ENCODE measurements at places on chromosomes 6 and 20. TPM values are rescaled to one million over a fixed set of nuclear protein-coding genes. Genes with fewer than 3 reads are reported as not detected.

SLC16A10 gene
- 8.1 TPM for total RNA-seq

GSTA3 gene
- 1.0 TPM for total RNA-seq

DNA sequence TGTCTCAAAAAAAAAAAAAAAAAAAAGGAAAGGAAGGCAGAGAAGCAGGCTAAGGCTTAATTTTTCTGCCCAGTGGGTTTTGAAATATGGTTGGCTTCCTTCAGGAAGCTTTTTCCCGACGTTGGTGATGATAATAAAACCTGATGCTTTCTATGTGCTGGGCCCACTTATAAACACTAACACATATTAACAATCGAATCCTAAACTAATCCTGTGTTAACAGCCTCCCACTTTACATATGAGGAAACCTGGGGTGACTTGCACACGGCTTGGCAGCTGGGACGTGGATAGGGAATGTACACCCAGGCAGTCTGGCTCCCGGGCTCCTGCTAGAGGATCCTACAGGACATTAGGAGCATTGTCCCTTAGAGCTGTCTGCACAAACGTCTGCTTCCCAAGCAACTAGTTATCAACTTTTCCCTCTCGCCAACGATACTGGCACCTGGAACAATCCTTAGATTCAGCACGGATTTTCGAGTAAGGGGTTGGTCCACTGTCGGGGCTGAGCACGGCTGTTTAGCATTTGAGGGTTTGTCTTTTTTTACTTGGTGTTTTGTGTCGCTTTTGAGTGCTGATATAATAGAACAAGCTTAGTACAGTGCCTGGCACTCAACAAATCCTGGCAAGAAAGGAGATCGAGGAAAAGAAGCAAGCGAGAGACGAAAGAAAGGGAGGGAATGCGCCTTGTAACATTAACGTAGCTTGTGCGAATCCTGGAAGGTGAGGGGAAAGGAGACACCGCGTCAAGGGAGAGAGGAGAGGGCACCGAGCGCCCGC lies 622 bp upstream of the KIZ start:
- no peaks in the 10 kb centered on the region for H3K27me3 ChIP-seq
- no peaks in the 10 kb centered on the region for H3K4me1 ChIP-seq
- H3K36me3 ChIP-seq = no peaks in the 10 kb centered on the region
- peak overlapping the region; percentile 97 for H3K4me3 ChIP-seq
- peak; percentile 31 for DNase-seq

- no peak overlapping the region for H3K4me3 ChIP-seq
- H3K27ac ChIP-seq = no peak overlapping the region
- no peaks in the 10 kb centered on the region for H3K27me3 ChIP-seq
These were observed 4.1 kb upstream of the VEGFA start for GRCh38 chr6:43765776-43766499.

GATA5 gene
- total RNA-seq = not detected

CNKSR3 gene
- 13.4 TPM for total RNA-seq

GRCh38 chr6:121222656-121223055 lies 111.6 kb downstream of the TBC1D32 start:
- no peaks in the 10 kb centered on the region for H3K27me3 ChIP-seq
- DNase-seq = no peak
- no peak overlapping the region for H3K4me3 ChIP-seq
- no peaks in the 10 kb centered on the region for H3K4me1 ChIP-seq

- H3K4me3 ChIP-seq = no peak overlapping the region
- no peak for DNase-seq
- no peaks in the 10 kb centered on the region for H3K4me1 ChIP-seq
- no peaks in the 10 kb centered on the region for H3K36me3 ChIP-seq
These were observed 3.3 kb upstream of the TMC2 start for GRCh38 chr20:2533118-2533517.

DNA sequence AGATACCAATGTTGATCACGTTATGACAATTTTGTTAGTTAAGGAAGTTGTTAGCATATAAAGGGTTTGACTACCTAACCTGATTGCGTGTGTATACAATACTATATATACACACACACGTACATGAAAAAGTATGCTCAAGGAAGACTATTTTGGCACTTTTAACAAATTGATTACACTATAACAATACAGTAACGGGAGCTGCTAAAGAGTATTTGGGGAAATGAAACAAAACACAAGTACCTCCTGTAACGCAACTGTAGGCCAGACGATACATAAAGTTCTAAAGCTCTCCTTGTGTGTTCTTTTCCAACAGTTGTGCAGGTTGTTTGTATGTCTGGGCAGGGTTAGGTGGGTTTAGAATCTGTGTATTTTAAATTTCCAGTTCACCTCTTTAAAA lies 98.7 kb downstream of the PLEKHG1 start:
- no peak for DNase-seq
- H3K27me3 ChIP-seq = no peaks in the 10 kb centered on the region
- peaks cover 5% of the 10 kb centered on the region for H3K4me1 ChIP-seq

- H3K36me3 ChIP-seq = no peaks in the 10 kb centered on the region
- no peak overlapping the region for H3K27ac ChIP-seq
- H3K4me1 ChIP-seq = peaks cover 6% of the 10 kb centered on the region
These were observed 10.0 kb upstream of the BNIP5 start for GRCh38 chr6:36346486-36347273.

DNA sequence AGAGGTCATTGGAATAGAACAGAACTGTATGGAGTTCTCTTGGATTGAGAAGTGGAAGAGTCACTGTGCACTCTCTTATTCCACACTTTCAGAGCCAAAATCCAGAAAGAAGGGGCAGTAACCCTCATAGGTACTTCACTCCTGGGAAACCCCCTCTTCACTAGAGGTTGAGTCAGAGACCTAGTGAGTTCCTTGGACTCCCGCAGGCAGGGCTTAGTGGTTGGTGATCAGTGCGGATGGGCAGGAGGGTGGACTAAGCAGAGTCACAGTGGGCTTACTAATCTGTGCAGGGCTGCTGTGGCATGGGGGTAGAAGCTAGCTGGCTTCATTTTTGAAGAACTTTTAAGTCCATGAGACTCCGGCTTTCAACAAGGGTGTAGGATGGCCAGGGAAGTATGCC lies 95.0 kb upstream of the MLN start:
- DNase-seq = no peak
- H3K4me1 ChIP-seq = no peaks in the 10 kb centered on the region
- no peak overlapping the region for H3K4me3 ChIP-seq
- H3K27ac ChIP-seq = no peak overlapping the region

DNA sequence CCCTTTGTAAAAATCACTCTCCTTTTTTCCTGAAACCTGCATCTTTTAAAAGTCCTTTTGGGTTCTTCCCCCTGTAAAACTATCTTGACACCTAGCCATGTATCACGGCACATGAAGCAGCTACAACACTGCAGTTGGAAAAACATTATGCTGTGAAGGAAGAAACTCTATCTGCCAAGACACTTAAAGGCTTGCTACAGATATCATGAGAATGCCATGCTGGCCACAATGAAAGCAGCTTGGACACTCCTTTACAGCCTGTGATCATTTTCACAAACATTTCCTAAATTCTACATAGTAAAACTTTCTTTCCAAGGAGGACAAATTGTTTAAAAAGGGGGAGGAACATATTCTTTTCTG lies 31.8 kb downstream of the CNKSR3 start:
- peaks cover 21% of the 10 kb centered on the region for H3K4me1 ChIP-seq
- no peak overlapping the region for H3K4me3 ChIP-seq
- H3K27me3 ChIP-seq = no peaks in the 10 kb centered on the region
- no peak for DNase-seq
- no peaks in the 10 kb centered on the region for H3K36me3 ChIP-seq

B3GAT2 gene
- not detected for total RNA-seq

- H3K27ac ChIP-seq = no peak overlapping the region
- no peaks in the 10 kb centered on the region for H3K27me3 ChIP-seq
- H3K36me3 ChIP-seq = no peaks in the 10 kb centered on the region
These were observed 54.4 kb downstream of the JAG1 start for GRCh38 chr20:10619427-10619826.

CCN2 gene
- 31.2 TPM for total RNA-seq

PTGIS gene
- 38.3 TPM for total RNA-seq

OPRM1 gene
- total RNA-seq = not detected
